ENCODE measurements at places on chromosomes 11 and 22.
A peak's percentile ranks its signal among the peaks of the same experiment; 100 is the strongest.

DNA sequence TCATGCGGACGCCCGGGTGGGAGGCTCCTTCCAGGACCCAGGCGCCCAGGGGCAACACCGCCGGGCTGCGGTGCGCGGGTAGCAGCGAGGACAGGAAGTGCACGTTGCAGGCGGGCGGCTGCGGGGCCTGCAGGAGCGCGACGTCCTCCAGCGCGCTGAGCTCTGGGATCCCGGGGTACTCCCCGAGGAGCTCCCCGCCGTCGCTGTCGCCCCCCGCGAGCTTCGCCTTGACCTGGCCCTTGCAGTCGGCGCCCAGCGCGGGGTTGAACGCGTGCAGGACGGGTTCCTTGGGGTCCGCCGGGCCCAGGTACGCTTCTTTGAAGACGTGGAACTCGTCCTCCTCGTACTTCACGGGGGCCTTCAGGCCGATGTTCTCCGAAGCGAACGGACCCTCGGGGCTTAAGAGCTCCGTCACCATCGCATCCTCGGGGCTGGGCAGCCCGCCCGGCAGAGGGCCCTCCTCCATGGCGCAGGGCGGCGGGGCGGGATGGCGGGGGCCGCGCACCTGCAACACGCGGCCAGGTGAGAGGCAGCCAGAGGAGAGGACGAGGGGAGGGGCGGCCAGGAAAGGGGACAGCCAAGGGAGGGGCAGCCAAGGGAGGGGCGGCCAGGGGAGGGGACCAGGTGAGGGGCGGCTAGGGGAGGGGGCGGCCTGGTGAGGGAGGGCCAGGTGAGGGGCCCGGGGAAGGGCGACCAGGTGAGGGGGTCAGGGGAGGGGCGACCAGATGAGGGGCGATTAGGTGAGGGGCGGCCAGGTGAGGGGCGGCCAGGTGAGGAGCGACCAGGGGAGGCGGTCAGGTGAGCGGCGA, 921 bp downstream of the TESMIN start:
- no peak for DNase-seq

GRCh38 chr11:74272276-74272675, 39.2 kb downstream of the P4HA3 start:
- DNase-seq = no peak

- DNase-seq = peak; percentile 68
Observed at GRCh38 chr11:116787786-116788486, at the start of gene ZPR1. ZPR1 (minus strand) TSS chr11:116788023; CDS start chr11:116787990, 33 bp downstream.

DNA sequence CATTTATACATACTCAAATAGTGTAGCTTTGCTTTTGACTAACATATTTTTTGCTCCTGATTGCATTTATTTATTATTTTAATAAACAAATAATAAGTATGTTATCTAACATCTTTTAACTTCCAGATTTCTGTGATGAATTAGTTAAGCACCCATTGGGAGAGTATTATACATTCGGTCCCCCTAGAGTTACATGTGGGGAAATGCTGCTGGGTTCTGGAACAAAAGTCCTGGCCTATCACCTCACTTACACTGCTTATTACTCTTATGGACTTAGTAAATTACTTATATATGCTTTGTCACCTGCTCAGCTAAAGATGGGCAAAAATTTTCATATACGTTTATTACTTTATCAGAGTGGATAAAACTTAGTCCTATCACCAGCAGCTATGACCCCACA, 1163.0 kb downstream of the FAM181B start:
- DNase-seq = no peak

DNA sequence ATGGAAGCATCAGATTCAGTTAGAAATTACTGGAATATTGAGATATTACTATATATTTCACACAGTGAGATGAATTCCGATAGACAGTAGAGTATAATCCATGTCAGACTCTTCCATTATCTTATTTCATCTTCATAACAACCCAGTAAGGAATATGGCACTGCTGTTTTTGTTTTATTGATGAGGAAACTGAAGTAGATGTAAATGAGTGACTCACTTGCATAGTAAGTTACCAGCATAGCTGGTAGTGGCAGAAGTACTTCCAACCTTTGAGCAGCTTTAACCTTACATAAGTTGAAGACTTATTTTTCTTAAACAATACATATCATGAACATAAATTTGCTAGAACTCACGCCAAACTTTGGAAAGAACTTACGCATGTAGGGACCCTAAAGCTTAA, 54.9 kb upstream of the SLC22A25 start:
- no peak for DNase-seq

DNA sequence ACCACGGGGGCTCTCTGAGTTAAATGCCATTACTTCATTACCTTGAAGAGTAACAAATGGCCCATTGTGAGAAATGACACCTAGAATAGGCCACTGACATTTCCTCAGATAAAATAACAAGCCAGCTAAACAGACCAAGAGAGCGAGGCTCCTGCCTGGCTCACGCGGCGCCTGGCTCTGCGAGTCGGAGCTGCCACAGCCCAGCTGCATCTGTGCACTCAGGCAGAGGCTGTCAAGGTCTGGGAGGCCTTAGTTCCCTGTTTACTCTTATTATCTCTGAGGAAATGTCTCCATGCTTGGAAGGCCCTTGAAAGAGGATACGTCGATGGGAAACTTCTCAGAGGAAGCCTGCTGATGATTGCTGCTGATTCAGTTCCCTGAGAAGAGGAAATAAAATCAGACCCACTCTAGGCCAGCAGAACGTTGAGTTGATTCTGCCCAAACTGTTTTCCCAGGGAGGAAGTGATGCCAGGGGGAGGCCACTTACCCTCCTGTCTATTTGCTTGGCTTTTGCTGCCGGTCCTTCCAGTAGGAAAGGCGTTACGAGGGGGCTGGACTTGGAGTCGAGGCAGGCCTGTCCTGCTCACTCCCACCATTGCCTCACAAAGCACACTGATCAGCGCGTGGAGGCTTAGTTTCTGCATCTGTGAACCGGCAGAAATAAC, 208.8 kb downstream of the TBC1D22A start:
- DNase-seq = no peak

DNA sequence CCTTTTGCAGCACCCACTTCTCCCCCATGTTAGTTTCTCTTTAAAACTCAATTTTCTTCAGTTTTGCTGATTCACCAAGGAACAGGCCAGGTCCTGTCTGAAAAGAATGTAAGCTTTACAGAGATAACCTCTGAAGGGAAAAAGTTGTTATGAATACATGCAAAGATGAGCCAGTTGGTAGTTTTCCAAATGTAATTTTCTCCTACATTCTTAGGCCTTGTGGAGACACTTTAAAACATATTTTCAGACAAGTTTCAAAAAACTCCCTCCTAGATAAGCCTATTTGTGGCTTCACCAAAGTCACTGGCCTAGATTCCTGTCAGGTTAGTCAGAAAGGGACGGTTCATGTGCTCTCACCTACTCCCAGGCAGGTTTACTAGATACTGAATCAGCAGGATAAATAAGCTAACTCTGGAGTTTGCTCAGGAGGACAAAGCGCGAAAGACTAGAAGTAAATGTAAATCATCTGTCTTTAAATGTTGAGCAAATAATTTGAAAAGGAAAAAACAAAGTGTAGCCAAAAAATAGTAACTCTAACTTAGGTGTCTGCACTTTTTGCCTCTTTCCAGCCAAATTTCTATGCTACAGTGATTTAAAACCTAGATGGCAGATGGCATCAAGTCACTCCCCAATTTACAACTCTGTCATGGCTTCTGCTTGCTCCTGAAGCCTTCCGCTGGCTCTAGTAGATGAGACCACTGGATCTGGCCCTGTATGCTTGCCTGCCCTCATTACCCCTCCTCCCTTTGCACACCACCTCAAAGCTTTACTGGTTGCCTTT, 4.9 kb upstream of the ATP6V1E1 start:
- DNase-seq = no peak

DNA sequence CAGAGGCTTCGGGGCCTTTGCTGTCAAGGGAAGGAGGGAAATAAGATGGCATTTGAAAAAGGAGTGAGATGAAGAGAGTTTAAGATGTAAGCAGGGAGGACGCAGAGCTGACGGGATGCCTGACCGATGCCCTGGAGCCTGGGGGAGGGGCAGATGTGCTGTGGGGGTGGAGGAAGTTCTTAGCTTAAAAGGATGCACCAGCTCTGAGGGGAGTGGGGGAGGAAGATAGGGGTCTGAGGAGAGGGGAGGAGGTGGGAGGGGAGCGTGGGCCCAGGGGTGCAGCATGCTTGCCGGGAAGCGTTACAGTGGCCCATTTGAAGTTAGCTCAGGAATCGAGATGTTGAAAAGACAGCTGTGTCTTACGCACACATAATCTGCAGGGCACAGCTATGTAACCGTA, 56.3 kb downstream of the RPS6KA4 start:
- DNase-seq = no peak

GRCh38 chr11:36030731-36031281, 86.9 kb downstream of the LDLRAD3 start:
- no peak for DNase-seq

GRCh38 chr11:127042445-127042844, 41.9 kb upstream of the KIRREL3 start:
- DNase-seq = no peak

DNA sequence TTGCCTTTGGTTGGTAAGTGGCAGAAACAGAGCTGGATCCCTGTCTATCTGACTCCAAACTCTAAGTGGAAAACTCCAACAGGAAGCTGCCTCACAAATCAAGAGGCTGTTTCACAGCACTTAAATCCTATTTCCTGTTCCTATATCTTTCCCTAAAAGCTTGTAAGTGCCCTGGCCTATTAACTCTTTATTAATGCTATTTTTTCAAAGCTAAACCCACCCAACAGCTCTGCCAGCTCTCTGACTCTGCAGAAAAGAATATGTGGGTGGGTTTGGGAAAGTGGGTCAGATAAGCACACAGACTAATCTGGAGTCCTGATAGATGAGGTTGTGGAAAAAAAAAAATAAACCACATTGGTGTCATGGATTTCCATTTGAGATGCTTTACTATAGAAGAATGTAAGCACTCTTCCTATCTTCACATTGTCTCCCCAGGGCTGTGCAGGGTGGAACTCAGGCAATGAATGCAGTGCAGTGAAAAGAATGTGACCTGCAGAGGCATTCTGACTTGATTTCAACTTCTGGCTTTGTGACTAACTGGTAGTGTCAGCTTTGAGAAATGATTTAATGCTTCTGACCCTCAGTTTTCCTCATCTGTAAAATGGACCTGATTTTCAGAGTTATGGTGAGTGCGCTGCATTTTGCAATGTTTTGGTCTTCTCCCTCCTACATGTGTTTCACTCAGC, 125.6 kb downstream of the AASDHPPT start:
- no peak for DNase-seq

DNA sequence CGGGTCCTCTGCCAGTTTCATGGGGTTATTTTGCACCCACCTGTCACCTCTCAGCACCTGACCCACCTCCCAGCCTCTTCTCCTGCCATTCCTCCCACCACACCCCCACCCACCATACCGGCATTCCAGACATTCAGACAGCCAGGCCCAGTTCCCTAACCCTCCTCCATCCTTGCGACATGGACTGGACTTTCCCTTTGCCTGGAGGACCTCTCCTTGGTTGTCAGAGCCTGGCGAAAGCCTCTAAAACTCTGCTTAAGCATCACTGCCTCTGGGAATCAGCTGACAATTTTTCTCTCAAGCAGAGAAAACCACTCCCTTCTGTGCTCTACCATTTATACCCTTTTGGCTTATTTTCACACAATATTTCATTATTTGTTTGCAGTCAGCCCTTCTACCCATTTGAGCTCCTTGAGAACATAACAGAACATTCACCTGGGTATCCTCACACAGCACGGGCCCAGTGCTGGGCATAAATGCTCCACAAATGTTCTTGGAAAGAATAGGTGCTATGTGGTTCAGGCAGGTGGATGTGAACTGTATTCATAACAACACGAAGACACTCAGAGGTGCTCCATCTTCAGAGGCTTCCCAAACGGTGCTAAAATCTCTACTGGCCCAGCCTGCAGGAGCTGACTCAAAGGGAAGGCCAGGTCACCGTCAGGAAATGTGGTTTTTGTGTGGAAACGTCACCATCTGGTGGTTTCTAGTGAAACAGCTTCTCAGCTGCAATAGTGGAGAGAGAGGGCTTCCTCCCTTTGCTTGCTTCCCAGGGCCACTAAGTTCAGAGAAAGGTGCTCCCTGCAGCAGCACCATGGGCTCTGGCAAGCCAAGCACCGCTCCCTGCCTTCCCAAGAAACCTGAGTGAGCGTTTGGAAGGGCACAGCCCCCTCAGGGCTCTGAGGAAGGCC, 10.4 kb downstream of the SPATA19 start:
- no peak for DNase-seq

DNA sequence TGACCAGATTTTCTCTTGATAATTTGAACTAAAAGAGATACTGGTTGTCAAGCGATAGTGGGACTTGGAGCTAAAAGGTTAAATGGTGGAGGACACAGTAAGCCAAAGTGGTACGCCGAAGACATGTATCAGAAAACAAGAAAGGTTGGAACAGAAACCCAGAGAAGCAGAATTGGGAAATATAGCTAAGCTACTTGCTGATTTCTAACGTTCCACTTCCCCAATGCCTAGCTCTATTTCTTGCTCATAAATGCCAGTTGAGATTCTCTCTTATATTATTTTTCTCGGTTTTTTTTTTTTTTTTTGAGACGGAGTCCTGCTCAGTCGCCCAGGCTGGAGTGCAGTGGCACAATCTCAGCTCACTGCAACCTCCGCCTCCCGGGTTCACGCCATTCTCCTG, 12.7 kb downstream of the TMEM41B start:
- DNase-seq = no peak

DNA sequence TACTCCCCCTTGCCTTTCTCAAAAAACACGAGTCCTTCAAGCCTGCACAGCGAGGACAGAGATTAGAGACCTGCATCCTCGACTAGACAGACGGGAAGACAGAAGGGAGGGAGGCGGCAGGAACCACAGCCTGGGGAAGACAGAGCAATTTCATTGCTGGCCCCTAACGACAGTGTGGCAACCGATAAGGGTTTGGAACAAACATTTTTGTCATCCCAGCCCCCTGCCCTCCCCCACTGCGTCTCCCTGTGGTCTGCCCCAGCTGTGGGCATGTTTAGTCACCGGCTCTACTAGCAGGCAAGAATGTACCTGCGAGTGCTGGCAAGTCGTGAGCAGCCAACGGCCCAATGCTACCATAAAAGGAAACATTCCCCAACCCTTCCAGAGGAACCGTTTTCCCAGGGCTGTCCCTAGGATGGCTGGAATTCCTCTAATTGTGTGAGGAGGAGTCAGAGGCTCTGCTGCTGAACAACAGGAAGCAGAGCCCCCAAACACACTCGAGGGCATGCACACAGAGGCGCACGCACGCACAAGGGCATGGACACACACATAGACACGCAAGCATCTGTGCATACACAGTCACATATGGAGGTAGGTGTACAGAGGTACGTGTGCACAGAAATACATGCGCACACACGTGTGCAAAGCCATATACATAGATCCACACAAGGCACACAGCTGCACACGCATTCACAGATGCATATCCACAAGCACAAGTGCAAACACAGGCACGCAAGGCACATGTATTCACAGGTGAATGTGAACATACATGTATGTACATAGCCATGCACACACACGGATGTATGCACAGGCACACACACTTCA, 58.3 kb downstream of the MYH9 start:
- peak; percentile 41 for DNase-seq

GRCh38 chr22:24566899-24567511, 11.2 kb downstream of the SNRPD3 start:
- DNase-seq = no peak

DNA sequence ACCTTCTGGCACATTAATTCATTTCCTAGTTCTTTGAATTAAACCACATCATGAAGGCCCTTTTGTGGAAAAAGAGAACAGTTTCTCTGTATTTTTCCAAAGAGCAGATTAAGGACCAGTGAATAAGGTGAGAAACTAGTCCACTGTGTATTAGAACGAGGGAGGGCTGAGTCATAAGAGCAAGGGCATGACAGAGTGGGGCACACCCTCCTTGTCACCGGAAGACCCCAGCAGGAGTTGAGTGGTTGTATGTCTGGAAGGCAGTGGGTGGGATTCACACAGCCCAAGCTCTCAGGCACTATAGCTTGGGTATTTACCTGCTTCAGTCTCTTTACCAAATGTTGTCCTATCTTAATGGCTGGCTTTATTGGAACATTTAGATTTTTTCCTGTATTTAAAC, 86.8 kb downstream of the BMAL1 start:
- DNase-seq = no peak

Data from activated gamma-delta T cell (primary cell).